ENCODE measurements at places on chromosomes 13 and 19.

DNA sequence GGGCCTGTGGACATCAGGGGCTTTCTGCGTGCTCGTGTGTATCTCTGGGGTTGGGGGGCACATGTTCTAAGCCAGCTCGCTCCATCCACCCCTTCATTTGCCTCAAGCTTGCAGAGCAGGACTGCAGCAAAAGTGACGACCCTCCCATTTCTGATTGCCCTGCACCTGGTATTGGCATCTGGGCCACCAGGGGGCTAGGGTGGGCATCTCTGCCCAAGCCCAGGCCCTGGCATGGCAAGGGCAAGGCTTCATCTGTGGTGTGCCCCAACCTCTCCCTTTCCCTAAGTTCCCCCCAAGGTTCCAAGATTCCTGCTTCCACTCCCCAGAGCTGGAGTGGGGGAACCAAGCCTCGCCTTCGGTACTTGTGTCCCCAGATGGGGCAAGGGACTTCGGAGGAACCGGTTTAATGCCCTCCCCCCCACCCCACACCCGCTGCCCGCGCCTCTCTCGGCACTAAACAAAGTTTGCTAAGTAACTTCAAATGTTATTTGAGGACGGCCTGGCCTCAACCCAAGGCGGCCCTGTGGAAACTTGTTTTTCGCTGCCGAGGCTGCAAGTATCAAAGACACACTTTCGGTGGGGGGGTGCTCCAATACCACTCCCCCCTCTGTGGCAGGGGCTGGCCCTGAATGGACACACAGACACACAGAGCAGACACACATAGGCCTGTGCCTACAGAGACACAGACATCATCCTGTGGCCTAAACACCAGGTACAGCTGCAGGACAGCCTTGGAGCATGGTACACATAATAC lies 12.2 kb downstream of the NFIX start:
- peak; percentile 59 for DNase-seq

DNA sequence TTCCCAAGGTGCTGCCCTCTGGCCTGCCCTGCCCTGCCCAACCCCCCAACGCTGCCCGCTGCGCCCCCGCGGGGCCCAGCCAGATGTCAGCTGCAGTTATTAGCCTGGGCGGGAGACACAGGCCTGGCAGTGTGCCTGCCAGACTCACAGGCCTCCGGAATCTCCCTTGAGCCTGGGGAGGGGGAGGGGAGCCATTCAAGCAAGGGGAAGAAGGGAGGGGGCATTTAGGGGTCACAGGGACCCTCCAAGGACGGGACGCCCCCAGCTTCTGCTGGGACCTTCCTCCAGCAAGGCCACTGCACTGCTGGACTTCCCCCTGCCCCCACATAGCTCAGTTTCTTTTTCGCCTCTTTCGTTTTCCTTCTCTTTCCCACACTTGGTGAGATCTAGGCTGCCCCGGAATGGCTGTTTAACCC lies 2.6 kb upstream of the JUNB start:
- peak; percentile 68 for DNase-seq

DNA sequence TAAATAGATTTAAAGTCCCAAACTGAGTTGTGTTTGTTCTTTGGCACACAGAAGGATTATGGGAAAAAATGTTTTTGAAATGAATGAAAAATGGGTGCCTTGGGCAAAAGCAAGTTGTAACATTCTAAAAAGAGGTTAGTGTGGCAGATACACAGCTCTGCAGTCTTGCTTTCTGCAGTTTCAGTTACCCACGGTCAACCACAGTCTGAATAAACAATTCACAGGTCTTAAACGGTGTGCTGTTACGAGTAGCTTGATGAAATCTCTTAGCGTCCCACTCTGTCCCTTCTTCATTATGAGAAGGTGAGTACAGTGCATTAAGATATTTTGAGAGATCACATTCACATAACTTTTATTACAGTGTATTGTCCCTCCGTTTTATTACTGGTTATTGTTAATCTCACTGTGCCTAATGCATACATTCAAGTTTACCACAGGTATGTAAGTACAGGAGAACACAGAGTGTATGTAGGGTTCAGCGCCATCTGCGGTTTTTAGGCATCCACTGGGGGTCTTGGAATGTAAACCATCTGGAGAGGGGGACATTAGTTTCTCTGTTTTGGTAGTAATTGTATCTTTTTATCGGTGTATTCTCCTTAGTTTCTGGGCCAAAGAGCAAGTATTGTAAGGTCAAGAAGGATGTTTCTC lies 8.1 kb downstream of the FARP1 start:
- no peak for DNase-seq

DNA sequence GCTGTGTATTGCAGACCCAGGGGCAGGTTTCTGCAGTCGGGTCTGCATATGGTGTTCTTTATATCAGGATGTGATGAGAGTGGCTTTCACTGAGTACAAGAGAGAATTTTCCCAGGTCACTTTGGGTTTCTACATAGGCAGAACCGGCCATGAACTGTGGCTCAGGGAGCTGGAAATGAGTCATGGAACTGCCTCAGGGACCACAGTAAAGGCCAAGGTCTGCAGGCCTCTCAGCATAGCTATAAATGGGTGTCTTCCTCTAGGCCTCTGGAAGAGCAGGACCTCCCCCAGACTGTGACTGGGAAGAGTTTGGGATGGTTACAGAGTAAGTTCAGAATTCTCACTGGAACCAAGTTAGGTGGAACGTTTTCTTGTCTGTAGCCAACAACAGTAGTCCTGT lies 51.8 kb upstream of the ZNF681 start:
- DNase-seq = no peak

DNA sequence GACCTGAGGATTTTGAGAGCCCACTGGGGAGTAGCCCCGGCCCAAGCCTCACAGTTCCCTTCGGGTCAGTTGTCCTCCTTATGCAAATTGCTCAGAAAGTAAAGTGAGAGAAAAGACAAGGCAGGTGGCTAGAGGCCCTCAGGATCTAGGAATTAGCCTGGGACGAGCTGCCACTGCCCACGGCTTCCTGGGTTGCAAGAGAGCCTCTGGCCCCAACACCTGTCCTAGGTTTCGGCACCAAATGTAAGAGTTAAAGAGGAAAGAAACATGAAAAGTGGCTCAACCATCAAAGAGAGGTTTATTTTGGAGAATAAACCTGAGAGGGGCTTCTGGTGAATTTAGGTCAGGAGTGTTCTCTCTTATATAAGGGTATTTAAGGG lies 25.6 kb downstream of the TMEM255B start:
- no peak for DNase-seq

GRCh38 chr19:16075430-16076153 lies 703 bp upstream of the TPM4 start:
- no peak for DNase-seq

Data from head of caudate nucleus (tissue), 42 donors.